ENCODE measurements at places on chromosomes 6 and 20.

- no peak for DNase-seq
These were observed 157.2 kb downstream of the BMP2 start for GRCh38 chr20:6924681-6925080.

DNA sequence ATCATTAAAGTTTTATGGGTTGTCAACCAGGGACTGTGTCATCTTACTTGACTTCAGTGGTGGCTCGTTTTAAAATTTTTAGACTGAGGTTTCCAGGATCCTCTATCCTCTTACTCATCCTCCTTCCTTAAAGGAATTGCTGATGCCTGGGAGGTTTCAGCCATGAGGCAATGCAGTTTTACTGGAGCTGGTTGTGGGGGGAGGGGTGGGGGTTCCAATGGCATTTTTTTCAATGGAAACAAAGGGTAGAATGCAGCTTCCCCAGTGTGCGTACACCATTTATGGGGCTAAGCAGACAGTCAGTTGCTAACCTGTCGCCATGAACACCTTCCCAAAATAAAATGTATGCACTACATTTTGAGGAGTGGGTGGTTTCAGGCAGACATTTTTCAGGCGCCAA, 88.0 kb downstream of the METTL24 start:
- no peak for DNase-seq

DNA sequence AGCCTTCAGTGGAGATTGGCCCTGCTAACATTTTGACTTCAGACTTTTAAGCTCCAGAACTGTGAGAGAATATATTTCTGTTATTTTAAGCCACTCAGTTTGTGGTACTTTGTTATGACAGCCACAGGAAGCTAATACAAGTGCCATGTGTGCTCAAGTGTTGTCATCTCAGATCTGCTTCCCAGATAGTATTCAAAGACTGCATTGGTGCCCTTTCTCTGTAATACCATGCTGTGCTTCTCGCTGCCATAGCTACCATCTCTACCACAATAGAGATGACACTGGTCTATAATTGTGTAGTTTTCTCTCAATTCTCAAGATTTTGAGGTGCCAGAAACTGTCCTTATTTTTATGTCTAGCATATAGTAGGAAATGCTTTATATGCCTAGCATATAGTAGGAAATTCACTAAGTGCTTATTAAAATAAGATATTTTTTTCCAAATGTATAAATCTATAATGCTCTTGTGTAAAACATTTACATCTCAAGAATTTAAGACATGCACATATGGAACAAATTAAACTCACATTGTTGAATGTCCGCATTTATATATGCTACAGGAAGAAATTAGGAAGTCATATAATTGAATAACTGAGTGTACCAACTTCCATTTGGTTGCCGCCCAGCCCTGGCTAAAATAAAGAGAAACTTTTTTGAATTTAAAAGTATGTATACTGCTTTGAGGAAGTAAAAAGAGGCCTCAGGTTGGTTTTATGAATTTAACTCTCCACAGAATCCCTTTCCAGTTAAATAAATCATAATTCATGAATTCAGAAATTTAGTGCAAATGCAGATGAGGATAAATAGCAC, 77.6 kb downstream of the TPBG start:
- no peak for DNase-seq

- DNase-seq: no peak
These were observed 27.8 kb upstream of the MYCT1 start for GRCh38 chr6:152669895-152670294.

DNA sequence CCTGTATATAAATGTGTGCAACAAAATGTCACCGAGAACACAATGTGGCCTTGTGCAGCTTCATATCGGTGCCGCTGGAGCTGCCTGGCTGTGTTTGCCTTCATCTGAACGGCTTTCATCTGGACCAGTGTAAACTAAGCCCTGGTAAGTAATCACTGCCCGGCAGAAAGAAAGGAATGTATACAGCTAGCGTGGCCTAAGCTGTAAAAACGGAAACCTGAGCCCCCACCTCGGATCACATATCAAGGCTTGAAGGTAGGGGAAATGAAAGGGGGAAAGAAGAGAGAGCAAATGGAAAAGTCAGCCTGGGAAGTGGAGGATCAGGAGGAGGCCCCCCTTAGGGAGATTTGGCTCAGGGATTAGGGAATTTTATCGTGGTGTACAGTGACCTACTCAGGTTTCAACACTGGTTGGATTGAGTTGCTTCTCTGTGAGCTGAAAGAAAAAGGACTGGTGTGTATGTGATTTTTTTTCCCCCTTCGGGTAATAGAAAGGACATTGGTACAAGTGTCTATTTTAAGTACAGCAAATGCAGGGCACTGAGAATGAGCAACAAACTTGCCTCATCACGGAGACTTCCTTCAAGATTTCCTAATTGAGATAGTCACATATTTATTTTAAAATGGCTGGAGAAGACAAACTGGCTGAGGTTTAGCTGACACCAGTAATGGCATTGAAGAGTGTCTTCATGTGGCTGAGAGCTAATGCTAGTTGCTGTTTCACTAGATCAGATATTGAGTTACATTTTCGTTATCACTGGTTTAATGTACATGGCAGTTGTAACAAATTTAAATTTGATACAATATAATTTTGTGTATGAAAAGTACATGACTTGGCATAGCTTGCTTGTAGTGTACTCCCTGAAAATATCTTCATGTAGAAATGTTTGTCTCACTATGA, 3.5 kb downstream of the SOBP start:
- no peak for DNase-seq

GRCh38 chr6:110476046-110476849, at the start of gene SLC22A16:
Gene SLC22A16, minus strand, starts transcription at chr6:110476613. Its CDS starts 39 bp downstream, at chr6:110476574.
- DNase-seq: no peak

GRCh38 chr20:41222296-41222695, 85.0 kb downstream of the PLCG1 start:
- no peak for DNase-seq

DNA sequence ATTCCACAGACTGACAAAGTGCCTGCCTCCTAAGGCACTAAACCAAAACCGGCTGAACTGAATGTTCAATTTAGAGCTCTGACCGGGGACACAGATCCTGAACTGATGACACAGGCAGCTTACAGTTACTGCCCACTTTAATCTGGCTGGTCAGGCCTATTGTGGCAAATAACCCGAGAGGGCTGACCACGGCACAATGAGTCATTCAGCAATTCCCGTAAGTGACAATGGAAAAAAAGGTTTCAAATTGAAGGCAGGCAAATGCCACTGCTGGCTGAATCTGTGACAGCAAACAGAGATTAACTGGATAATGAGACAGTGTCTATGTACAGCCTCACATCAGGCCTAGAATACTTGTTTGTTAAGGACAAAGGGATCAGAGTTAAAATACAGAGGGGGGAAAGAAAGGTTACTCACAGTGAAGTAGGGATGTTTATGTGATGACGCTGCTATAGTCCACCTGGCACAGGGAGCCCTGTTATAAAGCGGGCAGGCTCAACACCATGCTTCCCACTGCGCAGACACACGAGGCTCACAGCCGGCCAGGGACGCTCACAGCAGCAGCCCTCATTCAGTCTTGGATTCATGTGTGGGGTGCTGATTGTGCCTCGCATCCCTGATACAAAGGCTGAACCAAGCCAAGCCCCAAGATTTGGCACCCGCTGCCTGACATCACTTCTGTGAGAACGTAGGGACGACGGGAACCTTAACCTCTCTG, 54.4 kb downstream of the RTN4IP1 start:
- no peak for DNase-seq

DNA sequence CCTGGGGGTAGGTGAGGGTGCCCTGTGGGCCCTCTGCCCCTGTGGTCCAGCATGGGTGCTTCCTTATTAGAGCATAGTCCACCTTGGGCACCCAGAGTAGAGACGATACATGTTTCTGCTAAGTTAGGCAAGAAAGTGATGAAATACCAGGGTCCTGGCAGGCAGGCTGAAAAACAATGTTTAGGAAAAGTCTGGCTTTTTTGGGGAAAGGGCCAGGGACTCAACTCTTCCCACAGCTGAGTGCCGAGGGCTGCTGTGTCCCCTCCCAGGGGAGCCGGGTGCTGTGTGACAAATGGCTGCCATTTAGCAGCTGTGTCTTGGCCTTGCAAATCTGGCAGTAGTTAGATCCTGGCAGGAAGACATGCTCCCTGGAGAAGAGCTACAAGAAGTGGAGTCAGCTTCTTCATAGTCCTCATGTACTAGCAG, 61.5 kb downstream of the RREB1 start:
- DNase-seq: no peak

Measured in stimulated activated CD8-positive, alpha-beta memory T cell treated with anti-CD3 and anti-CD28 coated beads, Interleukin-15, amount 100 ng/mL, for 4 hours (primary cell).